ENCODE measurements at places on chromosomes 3 and 15. TPM values are rescaled to one million over a fixed set of nuclear protein-coding genes. Genes with fewer than 3 reads are reported as not detected.

ZIC1 gene
- not detected for total RNA-seq

NOX5 gene
- 0.33 TPM for total RNA-seq

CD96 gene
- total RNA-seq: not detected

RTP4 gene
- total RNA-seq: 2.0 TPM

LMCD1 gene
- 25.8 TPM for total RNA-seq

NT5DC2 gene
- total RNA-seq: 112 TPM

IL16 gene
- 0.98 TPM for total RNA-seq

LRRC31 gene
- total RNA-seq: not detected

UQCC5 gene
- total RNA-seq: 3.7 TPM

SPTBN5 gene
- 15.2 TPM for total RNA-seq

KLHL18 gene
- 45.4 TPM for total RNA-seq

SV2B gene
- total RNA-seq: 2.3 TPM

MYD88 gene
- total RNA-seq: 13.9 TPM

LMAN1L gene
- not detected for total RNA-seq

SLC33A1 gene
- total RNA-seq: 32.3 TPM

TRIM42 gene
- not detected for total RNA-seq

CLDN16 gene
- total RNA-seq: under 0.01 TPM

MGLL gene
- total RNA-seq: 67.6 TPM

CPLX3 gene
- not detected for total RNA-seq

LMLN gene
- 6.6 TPM for total RNA-seq

GOLGA6L26 gene
- total RNA-seq: not detected

CASR gene
- under 0.01 TPM for total RNA-seq

USF3 gene
- 13.0 TPM for total RNA-seq

CADPS gene
- not detected for total RNA-seq

WDR72 gene
- total RNA-seq: not detected

GPR15 gene
- not detected for total RNA-seq

TRPC1 gene
- total RNA-seq: 10.1 TPM

CFAP92 gene
- total RNA-seq: 0.48 TPM

PLSCR5 gene
- not detected for total RNA-seq

FETUB gene
- not detected for total RNA-seq

EIF5A2 gene
- 7.5 TPM for total RNA-seq

GABRA5 gene
- not detected for total RNA-seq

CACNA2D2 gene
- total RNA-seq: not detected

NAALADL2 gene
- total RNA-seq: 2.9 TPM

SCN11A gene
- total RNA-seq: under 0.01 TPM

C3orf70 gene
- total RNA-seq: 0.67 TPM

TMEM45A gene
- total RNA-seq: 7.2 TPM

EFHB gene
- total RNA-seq: 0.33 TPM

GPR160 gene
- 7.7 TPM for total RNA-seq

CEP19 gene
- 1.3 TPM for total RNA-seq

MUSTN1 gene
- total RNA-seq: not detected

ISG20 gene
- 4.9 TPM for total RNA-seq

P2RY1 gene
- 2.7 TPM for total RNA-seq

TBC1D23 gene
- total RNA-seq: 45.9 TPM

MASP1 gene
- 5.2 TPM for total RNA-seq

CPNE4 gene
- total RNA-seq: not detected

LRRC3B gene
- not detected for total RNA-seq

KNG1 gene
- not detected for total RNA-seq

DISP2 gene
- under 0.01 TPM for total RNA-seq

CCDC12 gene
- total RNA-seq: 29.1 TPM

SENP8 gene
- 1.3 TPM for total RNA-seq

CRABP1 gene
- not detected for total RNA-seq

SETMAR gene
- 13.4 TPM for total RNA-seq
